Kidney tubule cell (primary cell): ENCODE measurements at places on chromosomes 12 and 14.

GRCh38 chr14:93023802-93024434 is 91.8 kb downstream of the ITPK1 start:
- no peak for DNase-seq

DNA sequence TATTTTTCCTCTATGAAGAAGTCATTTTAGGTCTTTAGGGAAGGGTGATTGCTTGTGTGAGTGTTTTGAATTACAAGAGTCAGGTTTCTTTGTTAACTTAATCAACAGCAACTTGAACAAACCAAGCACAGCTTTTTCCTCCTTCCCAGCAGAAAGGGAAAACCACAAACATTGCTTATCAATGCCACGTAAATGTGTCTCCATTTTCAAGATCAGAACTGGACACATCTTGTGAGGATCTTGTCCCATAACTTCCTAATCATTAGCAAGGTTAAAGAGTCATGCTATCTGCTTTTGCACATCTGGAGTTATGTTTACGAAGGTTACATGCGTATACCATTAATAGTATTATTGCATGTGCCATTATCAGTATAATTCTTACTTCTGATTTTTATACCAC is 248.0 kb upstream of the FLRT2 start:
- no peak for DNase-seq

DNA sequence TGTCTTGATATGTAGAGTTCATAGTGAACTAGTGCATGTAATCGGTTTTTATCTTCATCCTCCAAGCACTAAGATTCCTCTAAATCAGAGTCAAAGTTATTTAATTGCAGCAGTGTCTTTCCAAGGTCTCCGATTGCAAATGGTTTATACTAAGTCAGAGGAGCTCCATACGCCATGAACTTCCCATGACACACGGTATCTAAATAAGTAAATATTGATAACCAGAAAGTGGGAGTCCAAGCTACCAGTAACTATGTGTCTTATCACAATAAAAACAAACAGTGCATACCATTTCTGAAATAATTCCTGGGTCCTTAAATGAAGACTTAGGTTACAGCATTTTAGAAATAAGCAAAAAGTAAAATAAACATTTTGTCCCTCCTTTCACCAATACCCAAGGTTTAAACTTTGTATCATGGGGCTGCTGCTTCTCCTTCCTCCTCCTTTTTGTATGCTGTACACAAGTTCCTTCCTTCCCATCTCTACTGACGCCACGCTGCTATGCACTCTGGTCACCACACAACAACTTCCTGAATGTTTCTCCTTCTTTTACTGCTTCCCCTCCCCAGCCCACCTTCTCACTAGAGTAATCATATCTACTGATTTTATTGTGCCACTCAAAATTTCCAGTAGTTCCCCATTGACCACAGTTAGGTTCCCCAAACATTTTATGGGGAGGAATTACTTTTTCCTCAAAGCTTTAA is 10.7 kb downstream of the NR1H4 start:
- no peak for DNase-seq

DNA sequence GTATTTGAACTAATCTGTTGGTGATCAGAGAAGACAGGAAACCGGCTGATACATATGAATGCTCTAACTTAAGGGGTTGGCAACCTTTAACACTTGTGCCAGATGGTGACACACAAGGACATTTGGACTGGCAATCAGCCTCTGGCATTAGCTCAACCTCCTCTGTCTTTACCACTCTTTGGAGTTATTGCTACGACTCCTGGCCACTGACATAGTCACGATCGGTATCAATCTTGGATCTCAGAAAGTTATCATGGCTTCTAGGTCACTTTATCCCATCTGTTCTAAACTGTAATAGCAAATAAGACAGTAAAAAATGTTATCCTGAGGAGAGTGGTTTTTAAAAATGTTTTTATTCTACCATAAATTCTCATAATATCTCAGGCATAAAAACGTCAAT is 575.2 kb upstream of the MDGA2 start:
- no peak for DNase-seq

DNA sequence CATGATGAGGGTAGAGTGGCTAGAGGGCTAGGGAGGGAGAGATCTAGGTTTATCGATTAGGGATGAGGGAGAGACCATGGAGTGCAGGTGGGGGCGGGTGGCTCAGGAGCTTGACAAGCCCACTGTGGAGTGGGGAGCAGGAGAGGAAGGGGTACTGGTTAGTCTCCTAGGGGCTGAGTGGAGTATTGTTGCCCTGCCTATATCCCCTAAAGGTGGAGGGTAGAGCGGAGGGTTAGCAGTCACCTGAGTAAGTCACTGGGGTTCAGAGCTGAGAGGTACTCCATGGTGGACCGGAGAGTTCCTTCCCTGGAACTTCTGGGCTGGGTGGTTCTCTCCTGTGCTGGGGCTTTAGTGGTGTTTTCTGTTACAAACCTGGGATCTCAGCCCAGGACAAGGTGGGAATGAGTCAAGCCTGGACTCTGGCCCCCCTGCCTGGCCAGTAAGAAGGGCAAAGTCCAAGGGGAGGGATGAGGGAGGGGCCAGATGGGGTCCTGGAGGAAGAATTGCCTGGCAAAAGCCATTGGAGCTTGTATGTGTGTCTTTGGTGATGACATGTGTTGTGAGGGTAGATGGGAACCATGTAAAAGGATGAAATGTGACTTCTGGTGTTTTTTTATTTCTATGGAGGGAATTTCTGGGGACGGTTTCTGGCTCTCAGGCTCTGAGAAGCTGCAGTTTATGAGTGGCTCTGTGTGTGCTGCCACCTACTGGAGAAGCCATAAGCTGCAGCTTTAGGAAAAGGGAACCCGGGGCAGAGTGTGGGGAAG is at the start of gene CIDEB:
TSS of gene CIDEB (minus strand) at position 403 of the 767 bp plus-strand sequence. CDS start at position 284, 119 bp downstream.
- peak; percentile 69 for DNase-seq

DNA sequence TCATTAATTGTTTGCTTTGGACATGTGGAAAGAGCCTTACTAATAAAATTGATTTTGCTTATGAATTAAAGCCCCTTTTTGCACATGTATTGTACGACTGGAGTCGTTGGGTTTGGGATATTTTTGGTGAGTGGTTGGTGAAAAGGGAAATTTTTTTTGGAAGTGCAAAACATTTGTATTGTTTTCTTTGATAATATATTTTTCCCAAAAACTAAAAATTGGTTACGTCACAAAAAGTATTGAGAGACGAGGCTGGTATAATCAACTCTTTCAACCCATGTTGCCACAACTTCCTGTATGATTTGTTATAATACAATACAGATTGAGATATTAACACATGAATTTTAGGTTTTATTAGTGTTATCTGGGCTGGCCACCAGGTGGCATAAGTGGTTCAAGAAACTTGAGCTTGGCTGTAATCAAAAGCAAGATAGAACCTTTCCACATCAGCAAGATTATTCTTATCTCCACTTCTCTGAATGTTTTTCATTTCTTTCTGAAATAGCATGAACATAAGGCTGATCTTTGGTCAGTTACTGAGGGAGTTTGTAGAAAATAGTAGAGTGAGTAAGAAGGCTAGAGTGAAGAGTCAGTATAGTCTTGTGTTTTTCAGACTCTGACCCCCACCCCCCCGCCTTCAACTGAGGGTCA is 8.7 kb downstream of the NGDN start:
- DNase-seq: peak; percentile 63

DNA sequence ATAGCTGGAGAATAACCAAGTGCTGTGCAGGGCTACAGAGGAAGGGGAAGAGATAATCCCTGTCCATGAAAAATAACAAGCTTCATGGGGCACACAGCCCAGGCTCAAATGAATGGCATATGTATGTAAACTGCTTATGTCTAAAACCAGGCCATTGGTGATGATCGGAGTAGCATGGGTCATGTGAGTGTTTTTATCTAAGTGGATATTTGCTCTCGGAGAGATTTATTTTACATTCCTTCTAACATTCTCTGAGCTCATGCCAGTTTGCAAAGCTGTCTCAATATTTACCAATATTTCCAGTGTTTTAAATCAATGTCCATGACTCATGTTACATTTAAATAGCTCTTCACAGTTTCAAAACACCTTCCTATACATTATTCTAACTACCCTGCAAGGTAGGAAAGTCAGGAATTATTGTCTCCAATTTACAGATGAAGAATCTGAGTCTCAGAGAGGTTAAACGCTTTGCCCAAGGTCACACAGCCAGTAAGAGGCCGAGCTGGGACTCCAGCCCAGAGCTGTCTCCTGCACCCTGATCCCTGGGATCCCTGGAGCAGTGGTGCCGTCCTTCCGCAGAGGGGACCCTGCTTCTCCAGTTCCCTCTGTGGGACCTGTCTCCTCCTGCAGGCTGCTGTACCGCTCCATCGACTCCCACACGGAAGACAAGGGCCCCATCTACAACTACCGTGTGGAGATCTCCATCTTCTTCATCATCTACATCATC is 186.7 kb upstream of the FKBP4 start:
- no peak for DNase-seq
